ENCODE measurements at places on chromosomes 2 and 18.

DNA sequence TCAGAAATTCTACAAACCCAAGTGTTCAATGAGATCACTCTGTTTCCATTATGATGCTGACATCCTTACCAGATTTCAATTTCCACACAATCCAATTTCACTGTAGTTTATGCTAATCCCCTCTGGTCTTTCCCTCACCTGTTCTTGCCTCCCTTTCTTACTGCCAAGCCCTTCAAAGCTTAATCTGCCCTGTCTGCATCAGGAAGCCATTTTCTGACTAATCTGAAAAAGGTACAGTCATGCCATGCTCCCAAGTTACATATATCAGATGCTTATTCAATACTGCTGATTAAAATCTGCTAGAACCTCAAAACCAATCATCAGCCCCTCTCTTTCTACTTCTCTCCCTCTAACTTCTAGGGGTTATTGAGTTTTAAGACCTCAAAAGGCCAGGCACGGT, 8.9 kb downstream of the KRTCAP3 start:
- no peak for DNase-seq

GRCh38 chr18:54465502-54465901, 107.8 kb downstream of the C18orf54 start:
- no peak for DNase-seq

DNA sequence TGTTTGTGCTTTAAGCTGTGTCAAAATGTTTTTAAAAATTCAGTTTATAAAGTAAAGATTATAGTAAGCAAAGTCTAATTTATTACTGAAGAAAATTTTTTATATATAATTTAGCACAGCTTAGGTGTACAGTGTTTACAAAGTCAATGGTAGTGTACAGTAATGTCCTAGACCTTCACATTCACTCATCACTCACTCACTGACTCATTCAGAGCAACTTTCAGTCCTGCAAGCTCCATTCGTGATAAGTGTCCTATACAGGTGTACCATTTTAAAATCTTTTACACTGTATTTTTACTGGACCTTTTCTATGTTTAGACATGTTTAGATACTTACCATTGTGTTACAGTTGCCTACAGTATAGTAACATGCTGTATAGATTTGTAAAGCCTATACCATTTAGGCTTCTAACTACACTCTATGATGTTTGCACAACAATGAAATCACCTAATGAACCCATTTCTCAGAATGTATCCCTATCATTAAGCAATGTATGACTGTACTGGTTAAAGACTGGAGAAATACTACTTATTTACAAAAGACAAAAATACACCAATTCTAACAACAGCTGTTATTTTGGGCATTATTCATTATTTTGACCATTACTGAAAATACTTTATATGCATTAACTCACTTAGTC, 95.1 kb downstream of the STRN start:
- DNase-seq: no peak

DNA sequence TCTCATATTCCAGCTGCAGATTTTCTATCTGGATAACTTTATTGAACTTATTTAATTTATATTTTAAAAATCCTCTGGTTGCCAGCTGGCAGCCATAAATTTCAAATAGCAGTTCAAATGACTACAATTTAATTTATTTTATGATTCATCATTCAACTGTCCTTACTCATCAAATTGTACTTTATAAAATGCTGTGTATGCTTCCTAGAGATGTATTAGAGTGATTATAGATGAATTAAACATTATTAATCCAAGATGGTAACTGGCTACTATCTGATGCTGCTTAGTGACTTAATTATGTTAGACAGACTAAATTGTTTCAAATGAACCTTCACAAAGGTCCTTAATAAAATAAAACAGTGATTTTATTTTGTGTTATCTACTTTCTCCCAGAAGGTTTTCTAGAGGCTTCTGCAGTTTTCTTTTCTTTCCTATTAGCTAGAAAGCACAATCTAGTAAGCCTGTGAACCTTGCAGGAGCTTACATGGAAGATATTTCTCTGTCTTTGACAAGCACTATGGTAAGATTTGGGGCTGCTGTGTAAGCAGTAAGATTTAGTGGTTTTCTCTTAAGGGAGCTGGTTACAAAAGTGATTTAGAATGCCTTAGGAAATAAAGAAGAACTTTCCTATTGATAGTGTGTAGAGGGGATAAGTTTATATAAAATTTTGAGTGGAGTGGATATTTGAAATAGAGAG, 322.3 kb downstream of the FSIP2 start:
- no peak for DNase-seq

GRCh38 chr18:3360211-3360610, 89.8 kb upstream of the TGIF1 start:
- DNase-seq: no peak

GRCh38 chr18:62880673-62881364, 165.5 kb downstream of the PHLPP1 start:
- no peak for DNase-seq

DNA sequence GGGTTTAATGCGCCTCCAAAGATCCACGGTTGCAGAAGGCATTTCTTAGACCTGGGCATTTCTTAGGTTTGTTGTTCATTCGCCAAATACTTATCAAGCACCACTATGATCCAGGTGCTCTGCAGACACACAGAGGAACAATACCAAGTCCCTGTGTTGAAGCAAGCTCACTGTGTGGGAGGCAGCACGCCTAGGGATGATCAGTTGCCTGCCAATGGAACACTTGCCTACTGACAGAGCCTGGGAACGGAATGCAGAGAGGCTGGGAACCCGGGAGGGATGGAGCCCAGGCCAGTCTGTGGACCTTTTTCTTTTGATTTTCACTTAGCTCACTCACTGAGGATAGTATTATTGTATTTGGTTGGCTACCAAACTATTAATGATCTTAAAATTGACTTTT, 1.9 kb upstream of the GRP start:
- DNase-seq: peak; percentile 41

DNA sequence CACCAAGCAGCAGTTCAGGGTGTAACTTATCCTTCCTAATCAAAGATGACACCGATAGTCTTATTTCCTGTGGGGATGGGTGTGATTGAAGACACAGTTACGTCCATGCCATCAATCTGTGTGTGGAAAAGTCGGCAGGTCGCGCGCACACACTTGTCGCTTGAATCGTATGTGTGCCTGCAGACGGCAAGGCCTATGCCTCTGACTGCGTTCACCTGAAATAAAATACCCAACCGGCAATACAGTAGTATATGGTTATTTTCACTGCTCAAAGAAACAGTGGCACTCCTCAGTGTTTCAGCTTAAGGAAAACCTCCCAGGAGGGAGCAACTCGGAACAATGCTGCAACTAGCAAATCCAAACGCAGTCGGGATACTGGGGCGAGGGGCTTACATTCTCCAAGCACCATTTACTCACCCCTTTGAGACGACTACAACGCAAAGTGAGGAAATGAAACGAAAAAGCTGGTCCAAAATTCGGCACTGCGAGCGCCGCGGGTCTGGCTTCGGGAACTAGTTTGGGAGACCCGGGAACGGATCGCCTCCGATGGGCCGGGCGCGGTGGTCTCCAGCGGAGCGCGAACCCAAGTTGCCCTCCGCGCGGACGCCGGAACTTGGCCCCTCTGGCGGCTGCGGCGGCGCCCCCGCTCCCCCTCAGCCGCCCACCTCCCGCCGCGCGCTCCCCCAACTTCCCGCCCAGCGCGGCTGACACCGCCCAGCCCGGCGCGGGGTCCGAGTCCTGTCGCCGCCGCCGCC, 675 bp downstream of the PRKD3 start:
- no peak for DNase-seq

DNA sequence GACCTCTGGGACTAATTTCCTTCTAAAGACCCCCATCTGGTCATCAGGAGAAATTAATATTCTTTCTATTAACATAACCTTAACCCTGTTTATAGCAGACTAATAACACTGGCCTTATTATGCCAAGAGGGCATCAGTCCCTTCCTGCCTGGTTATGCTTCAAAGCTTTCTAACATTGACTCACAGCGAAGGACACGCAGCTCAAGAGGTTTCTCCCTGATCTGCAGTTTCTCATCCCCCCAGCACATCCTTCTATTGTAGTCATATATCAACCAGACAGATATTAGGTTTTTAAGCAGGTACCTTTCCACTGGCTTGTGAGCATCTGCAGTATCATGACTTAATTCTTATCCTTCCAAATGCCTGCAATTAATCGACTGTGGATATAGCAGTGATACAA, 100.0 kb upstream of the CXCR4 start:
- DNase-seq: no peak

- DNase-seq: no peak
Observed at GRCh38 chr2:104368089-104368488, 485.8 kb upstream of the POU3F3 start.

DNA sequence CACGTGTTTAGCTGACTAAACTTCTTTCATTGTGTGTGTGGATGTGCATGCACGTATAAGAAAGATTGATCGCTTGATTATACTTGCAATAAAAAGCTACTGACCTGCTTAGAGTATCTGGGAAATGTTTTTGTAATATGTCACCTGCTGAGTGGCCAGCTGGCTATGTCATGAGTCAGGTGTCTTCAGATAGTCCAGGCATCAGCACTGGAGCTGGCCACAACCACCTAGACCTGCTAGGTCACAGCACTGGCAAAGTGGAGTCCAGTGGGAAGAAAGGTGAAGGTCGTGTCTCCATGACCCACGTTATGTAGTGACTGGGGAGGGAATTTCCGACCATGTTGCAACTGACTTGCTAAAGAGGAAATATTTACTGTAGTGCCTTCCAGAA, 147.0 kb downstream of the ESCO1 start:
- DNase-seq: no peak

DNA sequence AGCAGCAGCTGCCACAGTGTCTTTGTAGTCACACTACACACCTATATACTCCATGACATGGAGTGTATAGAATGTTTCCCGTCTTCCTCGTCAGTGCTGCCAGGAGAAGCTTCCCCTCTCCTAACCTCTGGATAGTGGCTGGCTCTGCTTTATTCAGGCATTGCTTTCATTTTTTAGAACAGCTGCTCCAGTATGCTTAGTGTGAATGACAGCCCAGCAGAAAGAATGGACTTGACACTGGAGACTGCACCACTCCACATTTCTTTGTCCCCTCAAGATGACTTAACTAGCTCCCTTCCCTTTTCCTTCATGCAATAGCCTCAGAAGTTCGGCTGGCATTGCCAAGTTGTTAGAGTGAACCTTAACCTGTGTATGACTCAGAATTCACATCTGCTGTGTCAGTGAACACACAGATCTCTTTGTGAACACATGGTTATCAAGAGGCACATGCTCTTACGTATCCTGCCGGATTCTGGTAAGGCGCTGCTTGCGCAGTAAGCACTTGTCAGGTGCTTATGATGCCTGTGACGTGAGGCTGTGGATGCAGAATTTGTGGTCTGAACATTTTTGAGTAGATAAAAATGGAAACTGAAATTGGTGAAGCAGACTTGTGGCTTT, 73.9 kb downstream of the NEDD4L start:
- DNase-seq: no peak

DNA sequence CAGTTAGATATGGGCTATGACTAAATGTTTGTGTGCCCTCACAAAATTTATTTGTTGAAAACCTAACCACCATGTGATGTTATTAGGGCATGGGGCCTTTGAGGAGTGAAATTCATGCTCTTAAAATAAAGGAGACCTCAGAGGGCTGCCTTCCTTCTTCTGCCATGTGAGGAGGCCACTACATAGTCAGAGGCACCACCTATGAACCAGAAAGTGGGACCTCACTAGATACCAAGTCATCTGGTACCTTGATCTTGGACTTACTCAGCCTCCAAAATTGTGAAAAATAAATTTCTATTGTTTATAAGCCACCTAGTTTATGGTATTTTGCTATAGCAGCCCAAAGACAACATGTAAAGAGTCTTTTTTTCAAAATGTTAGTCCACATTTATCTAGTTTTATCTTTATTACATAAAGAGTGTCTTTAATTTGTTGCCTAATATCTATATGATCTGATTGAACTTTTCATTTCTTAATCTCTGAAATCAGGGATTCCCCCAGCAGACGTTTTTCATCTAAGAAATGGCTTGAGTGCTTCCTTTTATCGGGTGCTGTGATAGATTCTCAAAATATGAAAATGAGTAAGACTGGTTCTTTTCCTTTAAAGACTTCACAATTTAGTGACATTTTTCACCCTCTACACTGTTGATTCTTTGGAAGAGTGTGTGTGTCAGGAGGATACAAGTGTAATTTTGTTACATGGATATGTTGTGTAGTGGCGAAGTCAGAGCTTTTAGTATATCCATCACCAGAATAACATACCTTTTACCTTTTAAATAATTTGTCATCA, 34.2 kb downstream of the PMS1 start:
- no peak for DNase-seq

- DNase-seq: no peak
Observed at GRCh38 chr2:175282886-175283285, 101.4 kb upstream of the ATP5MC3 start.

DNA sequence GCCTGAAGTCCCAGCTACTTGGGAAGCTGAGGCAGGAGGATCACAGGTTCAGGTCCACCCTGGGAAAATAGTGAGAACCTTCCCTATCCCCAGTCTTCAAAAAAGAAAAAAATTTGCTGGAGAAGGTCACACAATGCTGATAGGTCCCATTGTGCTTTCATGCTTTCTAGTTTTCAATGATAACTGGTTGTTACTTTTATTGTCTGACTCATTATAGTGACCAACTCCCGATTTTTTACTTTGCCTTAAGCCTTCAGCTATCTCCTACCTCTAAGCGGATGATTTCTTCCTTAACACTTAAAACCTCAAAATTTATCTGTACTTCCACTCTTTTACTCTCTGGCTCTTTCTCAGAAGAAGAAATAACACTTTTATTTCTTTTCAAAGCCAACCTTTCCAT, 17.3 kb downstream of the MSH2 start:
- no peak for DNase-seq

DNA sequence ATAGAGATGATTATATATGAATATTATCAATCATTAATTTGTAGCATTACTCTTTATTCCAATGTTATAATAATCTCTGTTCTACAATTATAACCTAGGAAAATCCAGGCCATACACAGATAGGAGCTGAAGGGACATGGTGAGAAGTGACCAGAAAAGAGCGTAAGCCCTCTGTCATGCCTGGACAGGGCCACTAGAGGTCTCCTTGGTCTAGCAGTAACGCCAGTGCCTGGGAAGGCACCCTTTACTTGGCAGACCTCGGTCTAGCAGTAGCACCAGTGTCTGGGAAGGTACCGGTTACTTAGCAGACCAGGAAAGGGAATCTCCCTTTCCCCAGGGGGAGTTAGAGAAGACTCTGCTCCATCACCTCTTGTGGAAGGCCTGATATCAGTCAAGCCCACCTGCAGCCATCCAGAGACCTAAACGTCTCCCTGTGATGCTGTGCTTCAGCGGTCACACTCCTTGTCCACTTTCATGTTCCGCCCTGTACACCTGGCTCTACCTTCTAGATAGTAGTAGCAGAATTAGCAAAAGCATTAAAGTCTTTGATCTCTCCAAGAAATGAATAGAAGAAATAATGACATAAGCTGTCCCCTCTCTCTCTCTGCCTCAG, 447.5 kb upstream of the FSIP2 start:
- peak; percentile 23 for DNase-seq

- no peak for DNase-seq
Observed at GRCh38 chr2:48419884-48420511, 110.0 kb upstream of the STON1 start.

GRCh38 chr2:106189325-106189724, 4.8 kb downstream of the UXS1 start:
- no peak for DNase-seq
